Thoracic aorta (tissue), 2 donors: ENCODE measurements at places on chromosomes 2 and 18. TPM values are rescaled to one million over a fixed set of nuclear protein-coding genes. Genes with fewer than 3 reads are reported as not detected.

The UGT1A8 gene
- total RNA-seq: not detected

The UGT1A10 gene
- total RNA-seq: 0.41 TPM

The ALK gene
- not detected for total RNA-seq

The NEURL3 gene
- not detected for total RNA-seq

The RUFY4 gene
- total RNA-seq: not detected

The TTL gene
- total RNA-seq: 30.9 TPM

The KRTCAP3 gene
- 0.68 TPM for total RNA-seq

The C2orf66 gene
- total RNA-seq: not detected

The SCN1A gene
- not detected for total RNA-seq

The AFF3 gene
- total RNA-seq: 9.9 TPM

The ZNF521 gene
- total RNA-seq: 8.0 TPM

The GPR45 gene
- total RNA-seq: not detected
